ENCODE measurements at places on chromosomes 2 and 18.

DNA sequence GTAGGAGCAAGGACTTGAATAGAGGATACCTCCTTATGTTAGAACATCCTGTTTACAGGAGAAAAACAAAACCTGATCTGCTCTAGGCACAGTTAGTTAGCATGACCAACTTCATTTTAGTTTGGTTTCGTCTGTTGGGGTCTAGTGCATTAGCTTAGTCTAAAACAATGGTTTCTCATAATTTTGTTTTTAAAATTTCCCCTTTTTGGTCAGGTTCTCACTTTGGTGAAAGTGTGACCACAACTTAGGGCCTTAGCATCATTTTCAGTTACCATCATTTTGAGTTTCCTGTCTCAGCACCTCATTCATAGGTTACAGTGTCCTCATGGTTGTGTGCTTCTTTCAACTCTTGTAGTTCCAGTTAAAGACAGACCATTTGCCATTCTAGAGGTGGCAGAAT lies 1277.0 kb upstream of the SLC39A10 start:
- DNase-seq, result no peak

GRCh38 chr2:86446060-86446459 lies 4.9 kb downstream of the KDM3A start:
- DNase-seq, result no peak

- no peak for DNase-seq
Measured at GRCh38 chr2:126803434-126803775, 95.3 kb upstream of the TEX51 start.

DNA sequence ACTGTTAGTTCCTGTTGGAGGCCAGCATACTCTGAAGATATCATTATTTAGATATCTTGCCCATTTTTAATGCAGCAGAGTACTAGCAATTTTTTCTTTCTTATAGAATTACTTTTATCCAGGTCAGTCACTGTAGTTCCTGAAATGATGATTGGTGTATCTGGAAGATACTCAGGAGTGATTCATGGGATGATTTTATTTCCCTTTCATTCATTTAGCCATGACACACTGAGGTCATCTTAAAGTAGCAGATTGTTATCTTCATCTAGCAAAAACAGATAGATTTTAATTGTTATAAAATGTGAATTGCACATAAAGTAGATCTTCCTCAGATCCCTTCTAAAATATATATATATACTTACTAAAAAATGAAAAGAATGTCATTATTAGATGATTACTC lies 109.1 kb downstream of the PIK3C3 start:
- no peak for DNase-seq

Data from DMS 273 treated with DMSO at 0.1 percent for 48 hours (cell line).